ENCODE measurements at places on chromosomes 5 and 9. TPM values are rescaled to one million over a fixed set of nuclear protein-coding genes. Genes with fewer than 3 reads are reported as not detected.

GRCh38 chr5:81626524-81626923 is 124.4 kb downstream of the SSBP2 start:
- no peak overlapping the region for H3K4me3 ChIP-seq
- no peak for DNase-seq
- peaks cover 20% of the 10 kb centered on the region for H3K36me3 ChIP-seq
- H3K27me3 ChIP-seq: no peaks in the 10 kb centered on the region
- H3K4me1 ChIP-seq: peaks cover 16% of the 10 kb centered on the region

GRCh38 chr5:149323621-149324205 is 21.6 kb upstream of the GRPEL2 start:
- no peak for DNase-seq
- H3K27ac ChIP-seq: no peak overlapping the region
- H3K4me1 ChIP-seq: no peaks in the 10 kb centered on the region
- H3K27me3 ChIP-seq: no peaks in the 10 kb centered on the region

DNA sequence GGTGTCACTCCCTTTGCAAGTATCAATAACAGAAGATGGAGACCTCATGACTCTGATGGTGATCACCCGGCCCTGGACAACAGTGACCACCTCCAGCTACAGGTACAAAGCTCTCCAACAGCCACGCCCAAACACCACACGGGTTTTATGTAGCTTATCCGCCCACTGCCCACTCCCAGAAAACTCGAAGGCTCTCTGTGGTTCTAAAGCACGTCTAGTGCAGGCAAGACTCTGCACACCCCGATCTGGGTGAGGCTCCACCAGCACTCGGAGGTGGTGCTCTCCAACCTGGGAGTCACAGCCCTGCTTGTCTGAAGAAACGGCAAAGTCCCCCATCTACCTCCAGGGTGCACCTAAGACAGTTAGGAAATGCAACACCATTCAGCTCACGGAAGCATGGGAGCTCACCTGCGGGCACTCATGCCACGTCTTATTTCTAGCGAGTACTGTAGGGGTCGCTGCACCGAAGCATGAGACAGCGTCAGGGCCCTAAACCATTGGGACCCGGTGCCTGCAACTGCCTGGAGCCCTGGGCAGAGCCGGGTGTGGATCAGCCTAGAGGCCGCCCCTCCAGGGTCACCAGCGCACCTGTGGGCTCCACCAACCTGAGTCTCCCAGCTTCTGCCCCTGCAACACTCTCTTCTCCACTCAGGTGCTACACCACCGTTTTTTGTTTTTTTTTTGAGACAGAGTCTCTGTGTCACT is 58.1 kb upstream of the ZNF354A start:
- no peaks in the 10 kb centered on the region for H3K4me1 ChIP-seq
- no peaks in the 10 kb centered on the region for H3K36me3 ChIP-seq
- peaks cover 2% of the 10 kb centered on the region for H3K27me3 ChIP-seq
- no peak overlapping the region for H3K4me3 ChIP-seq
- no peak overlapping the region for H3K27ac ChIP-seq

RNF44 gene
- total RNA-seq: 62.9 TPM

GRCh38 chr9:88801214-88801796 is 190.0 kb upstream of the S1PR3 start:
- H3K4me1 ChIP-seq: peaks cover 6% of the 10 kb centered on the region
- H3K36me3 ChIP-seq: peaks cover 2% of the 10 kb centered on the region
- no peak overlapping the region for H3K4me3 ChIP-seq
- H3K27ac ChIP-seq: no peak overlapping the region
- peaks cover 36% of the 10 kb centered on the region for H3K27me3 ChIP-seq

CLPTM1L gene
- total RNA-seq: 62.2 TPM

IL4 gene
- total RNA-seq: 0.77 TPM

GRCh38 chr9:98465799-98466198 is 210.3 kb upstream of the TBC1D2 start:
- peaks cover 6% of the 10 kb centered on the region for H3K27me3 ChIP-seq
- H3K36me3 ChIP-seq: no peaks in the 10 kb centered on the region
- H3K27ac ChIP-seq: no peak overlapping the region
- H3K4me1 ChIP-seq: no peaks in the 10 kb centered on the region
- DNase-seq: no peak

GRCh38 chr5:68490406-68490805 is 274.9 kb downstream of the PIK3R1 start:
- DNase-seq: no peak
- H3K27ac ChIP-seq: no peak overlapping the region
- H3K4me3 ChIP-seq: no peak overlapping the region
- no peaks in the 10 kb centered on the region for H3K4me1 ChIP-seq

SPAG8 gene
- 1.7 TPM for total RNA-seq

GRCh38 chr5:135055396-135055795 is 21.4 kb upstream of the PITX1 start:
- no peaks in the 10 kb centered on the region for H3K36me3 ChIP-seq
- H3K27ac ChIP-seq: no peak overlapping the region
- H3K4me3 ChIP-seq: no peak overlapping the region

Data from activated CD4-positive, alpha-beta T cell treated with anti-CD3 and anti-CD28 coated beads for 36 hours (primary cell).